ENCODE measurements at places on chromosomes 12 and 14. TPM values are rescaled to one million over a fixed set of nuclear protein-coding genes. Genes with fewer than 3 reads are reported as not detected.

DNA sequence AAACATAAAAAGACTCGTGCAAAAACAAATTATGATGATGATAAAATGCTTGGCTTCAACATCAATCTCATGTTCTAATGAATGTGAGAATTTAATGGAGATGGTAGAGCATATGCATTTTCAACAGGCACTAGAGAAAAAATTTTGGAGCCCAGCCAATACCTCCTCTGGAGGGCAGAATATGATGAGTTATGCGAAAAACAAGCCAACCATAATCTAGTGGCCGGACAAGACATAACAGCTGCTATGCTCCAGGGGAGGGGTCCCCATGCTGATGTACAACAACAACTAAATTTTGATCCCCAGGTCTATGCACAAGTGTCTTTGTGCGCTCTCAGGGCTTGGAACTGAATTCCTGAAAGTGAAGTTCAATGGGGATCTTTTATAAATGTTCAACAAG, 1197.5 kb downstream of the LRFN5 start:
- no peak for DNase-seq

The GYS2 gene
- total RNA-seq: not detected

DNA sequence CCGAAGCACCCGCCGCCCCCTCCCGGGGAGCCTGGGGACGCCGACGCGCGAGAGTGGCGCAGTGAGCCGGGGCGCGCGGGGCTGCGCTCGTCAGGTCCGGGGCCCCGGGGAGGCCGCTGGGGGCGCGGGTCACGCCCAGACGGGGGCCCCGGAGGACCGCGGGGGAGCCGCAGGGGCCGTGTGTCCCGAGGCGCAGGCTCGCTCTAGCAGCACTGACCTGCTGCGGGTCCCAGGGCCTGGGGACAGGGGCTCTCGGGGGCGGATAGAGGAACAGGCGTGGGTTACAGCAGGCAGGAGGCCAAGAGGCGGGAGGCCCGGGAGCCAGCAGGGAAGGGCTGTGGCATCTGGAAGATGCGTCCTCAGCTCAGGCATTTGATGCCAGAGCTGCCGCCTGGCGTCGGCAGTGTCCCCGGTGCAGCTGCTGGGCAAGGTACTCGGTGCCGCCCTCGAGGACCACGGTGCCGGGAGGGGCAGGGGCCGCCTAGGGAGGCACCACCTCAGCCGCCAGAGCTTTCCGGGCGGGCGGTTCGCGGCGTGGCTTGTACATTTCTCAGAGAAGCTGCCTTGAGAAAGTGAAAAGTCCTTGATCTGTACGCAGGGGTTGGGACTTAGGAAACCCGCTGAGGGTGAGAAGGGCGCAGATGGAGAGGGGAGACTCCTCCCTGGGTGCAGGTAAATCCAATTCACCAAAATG, 1.2 kb downstream of the WNT5B start:
- peak; percentile 63 for DNase-seq

- DNase-seq: no peak
Measured at GRCh38 chr14:22976620-22977433, 5.5 kb downstream of the AJUBA start.

DNA sequence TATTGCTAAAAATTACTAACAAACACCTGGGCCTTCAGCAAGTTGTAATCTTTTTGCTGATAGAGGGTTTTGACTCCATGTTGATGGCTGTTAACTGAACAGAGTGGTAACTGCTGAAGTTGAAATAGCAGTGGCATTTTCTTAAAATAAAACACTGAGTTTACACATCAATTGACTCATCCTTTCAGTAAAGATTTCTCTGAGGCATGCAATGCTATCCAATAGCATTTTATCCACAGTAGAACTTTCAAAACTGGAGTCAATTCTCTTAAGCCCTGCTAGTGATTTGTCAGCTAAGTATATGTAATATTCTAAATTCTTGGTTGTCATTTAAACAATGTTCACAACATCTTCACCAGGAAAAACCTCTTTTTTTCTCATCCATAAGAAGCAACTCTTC, 59.5 kb downstream of the CMAS start:
- no peak for DNase-seq

The AJUBA gene
- 7.2 TPM for total RNA-seq
